ENCODE measurements at places on chromosomes 11 and 22.

GRCh38 chr11:132111838-132112237 is 741.4 kb downstream of the NTM start:
- DNase-seq = no peak

GRCh38 chr22:38699784-38700183 is 959 bp downstream of the JOSD1 start:
- DNase-seq = no peak

- no peak for DNase-seq
Observed at GRCh38 chr11:133041928-133042882, 490.1 kb downstream of the OPCML start.

DNA sequence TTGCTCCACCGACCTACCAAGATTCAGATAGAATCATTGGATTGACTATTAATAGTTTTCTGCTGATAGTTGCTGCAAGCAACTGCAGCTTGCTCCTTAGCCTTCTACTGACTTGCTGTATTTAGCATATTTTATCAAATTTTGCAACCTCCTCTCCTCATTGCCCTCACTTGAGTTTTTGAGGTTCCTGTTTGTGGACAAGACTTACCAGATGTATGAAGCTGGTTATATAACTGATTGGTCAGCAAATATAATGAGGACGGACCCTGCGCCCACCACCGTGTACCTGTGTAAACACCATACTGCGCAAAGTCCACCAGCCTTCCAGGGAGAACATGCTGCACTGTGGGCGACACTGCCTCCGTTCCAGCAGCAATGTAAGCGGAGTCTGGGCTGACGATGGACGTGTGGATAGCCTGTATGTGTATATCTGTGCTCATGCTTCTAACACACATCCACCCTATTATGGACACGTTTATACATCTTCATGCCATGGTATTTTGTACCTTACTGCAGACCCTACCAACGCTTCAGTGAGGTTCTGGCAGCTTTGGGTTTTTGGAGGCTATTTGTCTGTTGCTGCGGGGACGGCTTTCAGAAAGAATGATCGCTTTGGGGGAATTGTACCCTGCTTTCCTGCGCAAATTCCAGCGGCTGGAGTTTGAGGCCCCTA is 1.5 kb upstream of the USP18 start:
- DNase-seq = no peak

DNA sequence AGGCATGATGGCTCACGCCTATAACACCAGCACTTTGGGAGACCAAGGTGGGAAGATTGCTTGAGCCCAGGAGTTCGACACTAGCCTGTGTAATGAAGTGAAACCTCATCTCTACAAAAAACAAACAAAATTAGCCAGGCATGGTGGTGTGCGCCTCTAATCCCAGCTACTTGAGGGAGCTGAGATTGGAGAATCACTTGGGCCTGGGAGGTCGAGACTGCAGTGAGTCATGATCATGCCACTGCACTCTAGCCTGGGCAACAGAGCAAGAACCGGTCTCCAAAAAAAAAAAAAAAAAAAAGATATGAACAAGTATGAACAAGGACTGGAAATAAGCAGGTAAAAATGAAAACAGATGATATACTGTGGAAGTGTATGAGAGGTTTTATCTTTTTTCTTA is 54.1 kb upstream of the SOX6 start:
- no peak for DNase-seq

GRCh38 chr11:47485107-47485506 is 36.2 kb upstream of the RAPSN start:
- DNase-seq = no peak

DNA sequence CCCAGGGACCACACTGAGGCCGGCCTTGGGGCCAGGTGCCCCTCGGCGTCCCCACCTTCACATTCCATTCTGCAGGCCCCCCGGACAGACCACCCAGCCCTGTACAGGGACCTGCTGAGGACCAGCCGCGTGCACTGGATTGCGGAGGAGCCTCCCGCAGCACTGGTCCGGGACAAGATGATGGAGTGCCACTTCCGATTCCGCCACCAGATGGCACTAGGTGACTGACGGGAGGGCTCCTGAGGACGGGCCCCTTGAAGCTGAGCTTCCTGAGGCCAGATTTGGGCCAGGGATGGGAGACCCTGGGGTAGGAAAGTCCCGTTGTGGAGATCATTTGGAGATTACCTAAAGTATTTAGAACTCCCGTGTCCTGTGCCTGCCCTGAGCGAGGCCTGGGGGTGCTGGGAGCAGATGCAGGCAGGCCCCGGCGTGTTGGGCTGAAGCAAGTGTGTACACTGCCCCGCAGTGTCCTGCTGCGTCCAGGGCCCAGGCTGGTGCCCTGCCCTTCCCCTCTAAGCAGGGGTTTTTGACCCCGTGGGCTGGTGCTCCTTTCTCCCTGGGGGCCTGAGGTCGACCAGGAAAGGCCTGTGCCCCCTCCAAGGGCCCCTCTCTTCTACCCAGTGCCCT is 20.0 kb downstream of the TRMU start:
- DNase-seq = peak; percentile 24

DNA sequence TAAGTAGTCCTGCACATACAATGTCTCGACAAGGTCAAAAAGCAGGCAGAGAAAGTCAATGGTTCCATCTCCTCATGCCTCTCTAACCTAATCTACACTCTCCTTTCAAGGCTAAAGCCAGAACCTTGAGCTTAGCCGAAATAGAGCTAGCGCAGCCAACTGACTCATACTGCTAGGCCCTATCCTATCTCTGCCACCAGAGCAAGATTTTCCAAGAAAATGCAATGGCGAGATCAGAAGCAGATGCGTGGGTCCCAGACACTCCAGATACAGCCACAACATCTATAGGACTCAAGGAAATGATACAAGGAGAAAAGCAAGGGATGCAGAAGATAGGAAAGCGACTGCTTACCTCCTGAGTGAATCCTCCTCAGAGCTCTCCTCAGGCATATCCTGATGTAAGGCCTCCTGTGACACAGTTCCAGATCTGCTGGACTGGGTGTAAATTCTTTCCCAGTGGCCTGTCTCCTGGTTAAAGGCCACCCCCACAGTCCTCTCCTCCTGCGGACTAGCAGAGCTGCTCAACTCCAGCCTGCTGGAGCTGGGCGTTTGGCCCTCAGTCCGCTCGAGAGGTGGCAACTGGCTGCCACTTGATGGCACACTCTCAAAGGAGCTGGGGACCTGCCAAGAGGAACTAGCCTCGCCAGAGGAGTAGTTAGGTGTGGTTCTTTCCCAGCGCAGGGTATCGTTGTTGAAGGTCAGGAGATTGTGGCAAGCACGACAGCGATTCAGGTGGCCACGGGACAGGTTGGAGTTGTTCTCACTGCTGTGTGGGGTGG is 52.0 kb downstream of the AMBRA1 start:
- DNase-seq = no peak

Measured in occipital lobe (tissue), 3 donors.